Omental fat pad (tissue), 4 donors: ENCODE measurements at places on chromosomes 12 and 14.

- DNase-seq = no peak
These were observed 128.0 kb downstream of the KCNA5 start for GRCh38 chr12:5171701-5172100.

GRCh38 chr12:25311506-25311905 lies 60.8 kb upstream of the KRAS start:
- DNase-seq = no peak

GRCh38 chr12:108040947-108041346 lies 88.1 kb upstream of the WSCD2 start:
- DNase-seq = no peak

DNA sequence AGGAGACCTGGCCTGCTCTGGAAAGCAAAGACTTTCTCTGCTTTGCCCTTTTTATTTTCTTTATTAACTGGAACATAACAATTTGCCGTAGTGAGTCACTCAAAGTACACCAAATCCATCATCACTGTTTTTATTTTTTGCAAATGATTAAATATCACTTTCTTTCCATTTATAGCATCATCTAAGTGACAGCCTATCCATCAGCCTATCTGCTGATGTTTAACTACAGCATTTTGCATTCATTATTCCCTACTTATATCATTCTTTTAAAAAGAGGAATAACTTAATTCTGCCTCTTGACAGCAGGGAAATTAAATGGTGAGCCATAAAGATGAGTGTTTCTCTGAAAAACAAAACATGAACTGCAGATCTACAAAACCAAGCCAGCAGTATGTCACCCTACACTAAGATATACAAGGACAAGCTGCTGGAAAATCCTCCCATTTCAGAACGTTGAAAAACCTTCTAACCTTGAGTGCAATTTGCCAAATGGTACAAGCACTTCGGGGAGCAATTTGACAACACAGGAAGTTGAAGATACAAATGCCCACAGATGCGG lies 821.3 kb upstream of the TMEM132C start:
- DNase-seq = no peak

DNA sequence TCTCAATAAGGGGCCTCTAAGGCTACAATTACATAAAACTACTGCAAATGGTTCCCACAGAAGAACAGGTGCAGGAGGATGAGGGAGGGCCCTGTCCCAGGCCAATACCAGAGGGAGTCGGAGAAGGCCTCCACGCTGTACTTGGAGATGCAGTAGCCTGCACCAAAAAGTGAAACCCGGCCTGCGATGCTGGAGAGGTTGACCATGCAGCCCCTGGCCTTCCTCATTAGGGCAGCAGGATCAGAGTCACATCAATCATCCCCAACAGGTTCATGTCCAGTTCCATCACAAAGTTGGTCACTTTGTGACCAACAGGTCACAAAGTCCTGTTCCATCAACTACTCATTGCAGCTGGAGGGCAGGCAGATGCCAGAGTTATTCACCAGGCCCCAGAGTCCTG lies 23.0 kb downstream of the ZBTB39 start:
- no peak for DNase-seq

DNA sequence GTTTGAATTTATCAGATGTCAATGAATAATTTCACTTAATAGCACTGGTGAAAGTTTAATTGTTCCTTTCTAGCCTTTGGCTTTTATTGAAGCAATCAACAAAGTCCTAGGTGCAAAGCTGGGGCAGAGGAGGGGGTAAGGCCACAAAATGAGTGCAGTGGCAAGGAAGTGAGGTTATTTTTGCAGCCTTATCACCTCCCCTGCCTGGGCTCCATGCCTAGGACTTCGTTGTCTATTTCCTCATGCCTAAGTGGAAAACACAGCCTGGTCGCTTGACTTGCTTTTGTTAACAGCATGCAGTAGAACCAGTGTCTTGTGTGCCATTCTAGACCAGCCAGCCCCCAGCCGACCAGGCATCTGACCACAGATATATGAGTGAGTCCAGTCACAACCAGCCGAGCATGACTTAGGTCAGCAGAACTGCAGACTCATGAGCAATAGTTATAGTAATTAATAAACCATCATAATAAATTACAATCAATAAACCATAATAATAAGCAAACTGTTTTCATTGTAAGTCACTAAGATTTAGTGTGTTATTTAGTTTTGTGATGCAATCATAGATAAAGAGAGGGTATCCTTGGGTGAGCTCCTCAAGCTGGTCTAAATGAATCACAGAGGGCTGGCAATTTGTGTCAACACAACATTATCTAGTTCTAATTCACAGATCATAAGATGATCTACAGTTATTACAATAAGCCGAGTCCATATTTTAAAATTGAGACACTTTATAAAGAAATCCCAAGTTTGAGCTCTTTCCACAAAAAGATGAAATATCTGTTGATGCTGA lies 156.8 kb downstream of the GLT1D1 start:
- no peak for DNase-seq

DNA sequence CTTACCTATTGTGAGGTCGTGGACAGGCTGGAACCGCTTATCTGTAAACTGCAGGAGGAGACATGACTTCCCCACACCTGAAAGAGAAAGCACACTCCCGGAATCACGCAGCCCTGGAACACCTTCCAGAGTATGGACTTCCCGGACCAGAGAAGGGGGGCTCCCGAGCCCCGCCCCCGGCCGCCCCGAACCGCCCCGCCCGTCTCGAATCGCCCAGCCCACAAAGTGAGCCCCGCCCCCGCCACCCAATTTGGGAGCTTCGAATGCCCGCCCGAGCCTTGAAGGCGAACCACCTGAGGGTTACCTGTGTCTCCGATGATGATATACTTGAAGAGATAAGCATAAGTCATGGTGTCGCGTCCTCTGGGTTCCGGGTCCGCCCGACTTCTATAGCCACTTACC lies 235 bp downstream of the RAB2B start:
- peak; percentile 83 for DNase-seq

- DNase-seq = no peak
These were observed 16.4 kb downstream of the ACVRL1 start for GRCh38 chr12:51923506-51924365.

GRCh38 chr14:79467835-79468234 lies 743.5 kb downstream of the DIO2 start:
- DNase-seq = no peak

GRCh38 chr12:25970082-25970481 lies 11.6 kb downstream of the RASSF8 start:
- DNase-seq = no peak

GRCh38 chr12:132622437-132623071 lies 4.0 kb downstream of the P2RX2 start:
- peak; percentile 34 for DNase-seq

DNA sequence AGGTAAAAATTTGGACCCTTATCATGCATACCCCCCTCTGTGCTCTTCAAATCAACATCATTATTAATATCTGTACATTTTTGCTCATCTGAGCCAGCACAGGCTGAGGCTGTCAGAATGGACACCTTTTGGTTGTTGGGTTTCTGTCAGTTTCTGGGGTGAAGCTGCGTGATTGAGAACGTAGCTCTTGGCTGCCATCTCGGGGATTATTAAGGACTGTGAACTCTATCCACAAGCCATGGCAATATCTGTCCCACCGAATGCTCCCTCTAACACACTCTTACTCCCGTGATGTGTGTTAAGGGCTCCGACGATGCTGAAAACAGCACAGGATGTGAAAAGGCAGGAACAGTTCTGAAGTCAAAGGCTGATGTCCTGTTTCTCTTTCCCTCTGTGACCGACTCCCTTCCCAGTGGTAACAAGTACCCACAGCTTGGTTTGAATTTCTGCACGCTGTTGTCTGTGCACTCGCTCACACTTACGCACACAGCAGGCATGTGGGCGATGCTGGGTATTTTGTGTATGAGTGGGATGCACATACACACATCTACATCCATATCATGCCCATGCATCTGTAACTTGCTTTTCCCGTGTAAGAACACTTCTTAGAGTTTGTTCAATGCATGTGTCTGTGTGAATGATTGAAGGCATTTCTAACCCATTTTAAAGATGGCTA lies 405.6 kb downstream of the TMEM121 start:
- DNase-seq = no peak

DNA sequence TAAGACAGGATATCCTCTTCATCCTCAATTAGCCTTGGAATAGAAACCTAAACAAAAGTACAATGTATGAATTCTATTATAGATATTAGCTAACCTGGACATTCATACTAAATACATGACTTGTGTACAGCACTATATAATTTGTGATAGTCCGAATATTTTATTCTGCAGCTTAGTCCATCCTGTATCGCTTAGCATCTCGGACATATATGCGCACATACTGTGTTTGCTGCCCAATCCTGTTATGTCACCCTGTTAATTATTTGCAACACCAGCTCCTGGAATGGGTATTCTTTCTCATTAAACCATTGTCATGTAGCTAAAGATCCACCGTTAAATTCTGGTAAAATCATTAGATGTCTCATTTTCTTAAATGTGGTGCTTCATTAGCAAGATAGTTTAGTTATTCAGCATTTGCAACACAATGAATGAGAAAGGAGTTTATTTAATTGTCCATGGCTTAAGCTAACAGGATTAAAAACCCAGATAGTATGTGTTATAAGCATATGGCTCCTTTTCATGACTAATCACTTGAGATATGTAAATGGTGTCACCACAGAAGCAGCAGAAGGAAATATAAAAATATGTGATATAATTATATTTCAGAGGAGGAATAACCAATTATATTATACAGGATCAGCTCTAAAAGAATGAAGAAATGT lies 156.0 kb upstream of the ARHGAP5 start:
- no peak for DNase-seq

- DNase-seq = no peak
These were observed 30.7 kb downstream of the NUMB start for GRCh38 chr14:73427516-73428264.
